Osteoblast (primary cell): ENCODE measurements at places on chromosomes 4 and X. TPM values are rescaled to one million over a fixed set of nuclear protein-coding genes. Genes with fewer than 3 reads are reported as not detected.

Gene CXCL13
- not detected in 2 replicates for total RNA-seq

Gene VSIG1
- not detected in 2 replicates for total RNA-seq

Gene TTC29
- total RNA-seq, result under 0.01 TPM in 1 of 2 replicates, not detected in the other

Gene BEX5
- total RNA-seq, result not detected in 2 replicates

Gene ATP11C
- 63.1 and 72.0 TPM in 2 replicates for total RNA-seq

Gene FGF5
- total RNA-seq, result 7.7 and 10.5 TPM in 2 replicates

Gene RBMXL3
- not detected in 2 replicates for total RNA-seq

Gene AR
- 4.1 and 4.7 TPM in 2 replicates for total RNA-seq

Gene GPR101
- not detected in 2 replicates for total RNA-seq

Gene GPAT3
- total RNA-seq, result 0.36 and 0.59 TPM in 2 replicates

Gene SPANXC
- not detected in 2 replicates for total RNA-seq

Gene TRPC5OS
- not detected in 2 replicates for total RNA-seq

Gene ZDHHC15
- total RNA-seq, result 0.59 and 1.1 TPM in 2 replicates

Gene TSPAN7
- 0.29 and 0.36 TPM in 2 replicates for total RNA-seq

Gene RASL11B
- under 0.01 TPM in 1 of 2 replicates, not detected in the other for total RNA-seq

Gene CCNA2
- 8.0 and 8.7 TPM in 2 replicates for total RNA-seq

Gene ADGRG4
- total RNA-seq, result not detected in 2 replicates

Gene CHST7
- 6.5 and 8.0 TPM in 2 replicates for total RNA-seq

Gene WDR17
- total RNA-seq, result 0.36 and 0.59 TPM in 2 replicates

Gene UCP1
- not detected in 2 replicates for total RNA-seq

Gene TRPC3
- under 0.01 and 0.29 TPM in 2 replicates for total RNA-seq

Gene IBSP
- total RNA-seq, result 14.4 and 15.6 TPM in 2 replicates

Gene FGFBP2
- total RNA-seq, result 0.36 TPM in 1 of 2 replicates, not detected in the other

Gene DGAT2L6
- not detected in 2 replicates for total RNA-seq

Gene CEP44
- 10.9 and 12.4 TPM in 2 replicates for total RNA-seq
